ENCODE measurements at places on chromosomes 3 and 15. TPM values are rescaled to one million over a fixed set of nuclear protein-coding genes. Genes with fewer than 3 reads are reported as not detected.

DHX30 gene
- 62.3 TPM for total RNA-seq

ARHGAP31 gene
- 13.2 TPM for total RNA-seq

SIDT1 gene
- total RNA-seq = 0.48 TPM

SNTN gene
- total RNA-seq = not detected

TOPAZ1 gene
- not detected for total RNA-seq

TUSC7 gene
- total RNA-seq = not detected

ADIPOQ gene
- total RNA-seq = 0.58 TPM

TMEM43 gene
- 32.8 TPM for total RNA-seq

MBD4 gene
- 20.7 TPM for total RNA-seq

ETV5 gene
- 47.1 TPM for total RNA-seq

NPAP1 gene
- total RNA-seq = not detected

CHRNA7 gene
- 0.95 TPM for total RNA-seq

NR1I2 gene
- not detected for total RNA-seq

C3orf85 gene
- not detected for total RNA-seq

CALML4 gene
- 1.6 TPM for total RNA-seq

INSYN1 gene
- total RNA-seq = 4.8 TPM

DOCK3 gene
- total RNA-seq = 0.88 TPM

HCLS1 gene
- 9.9 TPM for total RNA-seq

PLAAT1 gene
- 25.7 TPM for total RNA-seq

MYO9A gene
- total RNA-seq = 28.4 TPM

EXD1 gene
- not detected for total RNA-seq

CACNA1D gene
- 0.34 TPM for total RNA-seq

CAMK2N2 gene
- total RNA-seq = not detected

RPS17 gene
- total RNA-seq = 978 TPM

PPP1R14D gene
- not detected for total RNA-seq

CD86 gene
- total RNA-seq = 1.4 TPM

SLC22A13 gene
- total RNA-seq = 0.62 TPM

HYAL3 gene
- 0.64 TPM for total RNA-seq

CPN2 gene
- total RNA-seq = 0.13 TPM

DPPA2 gene
- not detected for total RNA-seq

MLF1 gene
- total RNA-seq = 25.4 TPM

TRIM42 gene
- total RNA-seq = not detected

CADM2 gene
- total RNA-seq = 5.1 TPM

ST8SIA2 gene
- not detected for total RNA-seq

ADAMTSL3 gene
- total RNA-seq = 12.8 TPM

CFAP44 gene
- total RNA-seq = 1.4 TPM

COMMD2 gene
- total RNA-seq = 11.6 TPM

GABRA5 gene
- not detected for total RNA-seq

Measured in psoas muscle (tissue), 8 donors.